ENCODE measurements at places on chromosomes 7 and 10.
A peak's percentile ranks its signal among the peaks of the same experiment; 100 is the strongest.

- no peak for DNase-seq
Observed at GRCh38 chr7:40749877-40750276, 615.1 kb downstream of the SUGCT start.

DNA sequence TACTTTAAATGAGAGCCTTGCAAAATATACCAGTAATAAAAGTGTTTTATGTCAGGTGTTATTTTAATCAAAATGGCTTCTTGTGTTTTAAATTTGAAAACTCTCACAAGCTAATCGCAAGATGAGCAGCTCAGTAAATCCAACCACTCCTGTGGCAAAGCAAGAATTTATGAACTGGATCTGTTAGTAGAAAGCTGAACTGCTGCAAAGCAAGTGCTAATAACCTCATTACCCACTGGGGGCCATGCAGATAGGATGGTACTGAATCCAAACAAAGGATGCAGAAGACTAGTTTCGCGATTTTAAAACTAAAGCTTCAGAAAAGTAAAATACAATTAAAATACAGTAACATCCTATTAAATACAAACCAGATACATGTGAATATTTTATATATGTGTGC is 468.0 kb downstream of the PARD3 start:
- DNase-seq, result no peak

DNA sequence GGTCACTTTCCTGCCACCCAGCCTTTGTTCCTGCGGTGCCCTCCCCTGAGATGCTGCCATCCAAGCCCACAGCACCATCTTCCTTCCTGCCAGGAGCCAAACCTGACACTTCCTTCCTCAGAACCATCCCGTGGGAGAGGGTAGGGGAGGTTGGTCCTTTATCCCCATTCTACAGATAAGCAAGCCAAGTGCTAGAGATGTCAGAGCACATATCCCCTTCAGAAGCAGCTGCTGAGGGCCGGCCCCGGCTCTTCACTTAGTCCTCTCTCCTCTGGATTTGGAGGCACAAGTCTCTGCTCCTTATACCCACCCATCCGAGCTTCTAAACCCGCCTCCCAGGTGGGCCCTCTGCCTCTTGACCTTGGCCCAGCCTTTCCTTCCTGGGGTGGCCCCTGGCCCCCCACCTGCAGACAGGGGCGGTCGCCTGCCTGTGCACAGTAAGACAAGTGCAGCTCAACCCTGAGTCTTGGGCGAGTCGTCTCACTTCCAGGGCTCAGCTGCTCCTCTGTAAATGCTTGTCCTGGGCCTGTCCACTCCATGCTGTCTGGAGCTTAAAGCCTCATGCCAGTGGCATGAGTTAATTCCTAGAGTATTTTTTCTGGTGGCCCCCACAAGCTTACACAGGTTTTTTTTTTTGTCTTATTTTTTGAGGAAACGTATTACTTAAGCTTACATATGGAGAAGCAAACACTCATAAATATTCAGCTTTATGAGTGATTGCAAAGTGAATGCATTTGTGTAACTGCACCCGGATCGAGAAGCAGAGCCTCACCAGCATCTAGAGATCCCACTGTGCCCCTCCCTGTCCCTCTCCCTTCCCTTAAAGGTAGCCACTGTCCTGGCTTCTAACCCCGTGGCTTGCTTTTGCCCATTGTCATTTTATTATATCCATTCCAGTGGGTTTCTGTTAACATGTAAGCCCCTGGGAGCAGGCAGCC is 125.1 kb downstream of the CDH23 start:
- DNase-seq, result no peak

DNA sequence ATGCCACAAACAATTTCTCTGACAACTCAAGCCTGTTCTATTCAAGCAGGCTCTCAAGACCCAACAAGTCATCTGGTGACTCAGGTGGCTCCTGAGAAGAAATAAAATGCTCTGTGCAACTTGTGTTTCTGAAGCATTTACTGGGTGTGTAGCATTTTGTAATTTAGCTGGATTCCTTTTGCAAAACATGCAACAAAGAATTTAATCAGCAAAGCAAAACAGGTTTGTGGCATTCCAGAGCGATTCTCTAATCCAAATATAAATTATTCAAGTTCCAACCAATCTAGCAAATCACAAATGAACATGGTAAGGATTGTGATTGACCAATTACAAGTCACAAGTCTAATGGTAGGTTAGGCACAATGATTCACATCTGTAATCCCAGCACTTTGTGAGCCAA is 39.8 kb upstream of the C10orf67 start:
- no peak for DNase-seq

- no peak for DNase-seq
Observed at GRCh38 chr7:89517815-89518214, 636.5 kb upstream of the STEAP1 start.

- peak; percentile 8 for DNase-seq
Observed at GRCh38 chr10:110790913-110791506, 80.7 kb upstream of the PDCD4 start.

- DNase-seq, result no peak
Observed at GRCh38 chr10:60123172-60123571, 216.8 kb upstream of the CCDC6 start.

DNA sequence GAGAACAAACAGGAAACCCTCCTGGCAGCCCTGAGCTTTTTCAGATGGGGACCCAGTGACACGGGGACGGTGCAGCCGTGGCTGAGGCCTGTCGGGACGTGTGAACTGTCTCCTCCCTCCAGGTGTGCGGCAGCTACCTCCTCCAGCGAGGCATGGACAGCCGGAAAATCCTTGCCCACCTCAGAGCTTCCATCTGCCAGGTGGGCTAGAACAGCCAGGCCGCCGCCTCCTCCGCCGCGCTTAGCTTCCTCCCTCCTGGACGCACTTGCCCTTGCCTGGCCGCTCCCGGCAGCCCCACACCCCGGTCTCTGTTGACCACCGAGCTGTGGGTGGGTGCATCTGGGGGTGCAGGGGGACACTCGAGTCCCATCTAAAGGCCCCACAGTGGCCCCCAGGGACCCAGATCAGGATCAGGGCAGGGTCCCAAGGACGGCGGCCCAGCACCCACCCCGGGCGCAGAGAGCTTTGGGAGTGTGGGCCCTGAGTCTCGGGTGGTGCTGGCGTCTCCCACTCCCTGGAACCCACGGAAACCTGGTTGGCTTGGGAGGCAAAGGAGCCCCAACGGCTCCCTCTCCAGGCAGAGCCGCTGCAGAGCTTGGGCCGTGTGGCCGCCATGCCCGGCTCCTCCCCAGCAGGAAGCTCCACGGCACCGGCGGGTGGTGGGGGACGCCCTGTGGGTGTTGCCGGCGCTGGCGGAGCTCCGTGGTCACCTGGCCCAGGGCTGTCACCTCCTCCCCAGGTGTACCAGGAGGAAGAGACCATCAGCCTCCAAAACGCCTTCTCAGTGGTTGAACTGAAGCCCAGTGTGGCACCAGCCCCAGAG is 32.9 kb upstream of the UTF1 start:
- no peak for DNase-seq

DNA sequence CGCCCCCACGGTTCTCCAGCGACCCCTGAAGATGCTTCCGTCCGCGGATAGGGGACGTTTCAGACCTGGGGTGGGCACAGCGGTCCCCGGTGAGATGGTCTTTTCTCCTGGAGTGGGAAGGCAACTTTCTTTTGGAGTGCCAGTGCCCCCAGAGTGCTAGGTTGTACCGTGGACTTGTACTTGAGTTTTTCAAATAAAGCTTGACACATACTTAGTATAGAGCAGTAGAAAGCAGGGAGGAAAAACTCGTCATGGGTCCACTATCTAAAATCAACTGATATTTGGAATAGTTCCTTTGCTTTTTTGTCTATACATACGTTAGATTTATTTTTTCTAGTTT is 28.4 kb downstream of the RBM20 start:
- DNase-seq, result no peak

DNA sequence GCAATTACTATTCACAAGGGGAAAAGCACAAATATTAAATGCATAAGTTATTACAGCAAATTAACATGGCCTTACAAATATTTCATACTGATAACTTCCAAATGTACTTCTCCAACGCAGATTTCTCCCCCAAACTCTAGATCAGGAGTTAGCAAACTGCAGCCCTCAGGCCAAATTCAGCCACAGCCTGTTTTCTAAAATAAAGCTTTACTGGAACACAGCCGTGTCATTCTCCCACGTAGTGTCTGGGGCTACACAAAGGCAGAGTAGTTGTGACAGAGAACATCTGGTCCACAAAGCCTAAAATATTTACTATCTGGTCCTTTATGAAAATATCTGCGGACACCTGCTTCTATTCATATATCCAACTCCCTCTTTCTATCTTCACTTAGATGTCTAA is 151.8 kb upstream of the AHR start:
- no peak for DNase-seq

DNA sequence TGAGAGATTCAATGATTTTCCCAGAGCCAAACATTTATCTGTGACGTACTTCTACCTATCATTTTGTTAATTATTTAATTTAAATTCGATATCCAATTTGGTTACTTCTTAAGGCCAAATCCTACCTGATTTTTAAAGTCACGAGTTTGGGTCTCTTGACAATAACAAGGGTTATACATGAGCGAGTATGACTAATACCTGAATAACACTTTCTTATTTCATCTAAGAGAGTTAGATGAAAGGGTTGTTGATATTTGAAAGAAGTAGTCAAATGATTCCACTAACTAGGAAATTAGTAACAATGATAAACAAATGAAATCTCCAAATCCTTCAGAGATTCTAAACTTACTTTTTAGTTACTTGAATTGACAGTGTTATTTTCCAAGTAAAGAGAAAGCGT is 1086.9 kb downstream of the XPNPEP1 start:
- DNase-seq, result no peak

GRCh38 chr7:143974459-143974858 is 19.8 kb downstream of the OR2F1 start:
- DNase-seq, result no peak

DNA sequence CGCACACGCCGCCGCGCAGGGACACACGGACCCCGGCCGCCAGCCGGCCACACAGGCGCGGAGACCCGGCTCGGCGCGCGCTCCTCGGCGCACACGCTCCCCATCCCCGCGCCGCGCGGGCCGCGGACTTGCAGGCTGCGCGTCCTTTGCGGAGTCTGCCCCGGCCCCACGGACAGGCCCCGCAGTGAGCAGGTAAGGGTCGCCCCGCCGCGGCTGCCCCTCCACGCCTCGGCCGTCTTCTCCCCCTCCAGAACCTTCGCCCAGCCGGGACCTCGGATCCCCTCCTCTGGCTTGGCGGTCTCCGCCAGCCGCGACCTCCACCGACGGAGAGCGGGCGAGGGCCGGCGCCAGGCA is 356 bp downstream of the ADCYAP1R1 start:
- no peak for DNase-seq

DNA sequence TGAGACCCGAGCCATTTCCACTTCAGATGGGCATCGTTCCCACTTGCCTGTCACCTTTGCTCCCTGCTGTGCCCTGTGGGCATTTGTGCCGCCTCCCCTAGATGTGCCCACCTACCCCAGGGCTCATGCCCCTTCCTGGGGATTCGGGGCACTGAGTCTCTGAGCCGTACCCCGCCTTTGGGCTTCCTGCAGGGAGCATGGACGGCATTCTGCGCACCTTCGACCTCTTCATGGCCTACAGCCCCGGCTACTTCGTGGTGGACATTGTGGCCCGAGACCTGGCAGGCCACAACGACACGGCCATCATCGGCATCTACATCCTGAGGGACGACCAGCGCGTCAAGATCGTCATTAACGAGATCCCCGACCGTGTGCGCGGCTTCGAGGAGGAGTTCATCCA is 36.3 kb upstream of the VSIR start:
- no peak for DNase-seq

DNA sequence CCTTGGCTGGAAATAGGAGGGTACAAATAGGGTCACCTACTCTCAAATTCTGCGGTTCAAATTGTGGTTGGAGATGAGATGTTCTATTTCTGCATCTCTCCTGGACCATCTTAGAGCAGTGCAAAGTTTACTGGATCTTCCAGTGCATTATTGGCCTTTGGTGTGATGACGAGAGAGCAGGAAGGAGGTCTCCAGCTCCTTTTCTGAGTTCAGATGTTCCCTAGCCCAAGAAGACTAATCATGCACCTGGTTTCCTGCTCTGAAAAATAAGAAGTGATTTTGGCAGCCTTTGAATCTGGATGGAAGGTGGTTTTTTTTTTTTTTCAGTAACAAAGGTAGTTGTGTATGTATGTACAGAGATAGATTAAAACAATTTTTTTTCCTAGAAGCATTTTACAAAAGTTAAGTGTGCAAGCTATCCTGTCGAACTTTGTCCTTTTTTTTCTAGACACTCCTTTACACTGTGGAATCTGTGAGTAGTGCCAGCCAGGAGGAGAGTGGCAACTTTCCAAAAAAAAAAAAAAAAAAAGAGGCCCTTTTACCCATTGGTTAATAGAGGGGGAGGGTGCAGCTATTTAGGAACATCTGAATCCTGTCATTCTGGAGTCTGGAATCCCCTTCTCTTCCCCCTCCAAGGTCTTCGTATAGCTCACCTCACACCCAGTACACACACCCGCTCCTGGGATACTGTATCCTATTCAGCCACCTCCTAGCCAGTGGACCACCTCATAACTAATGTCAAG is 26.3 kb downstream of the PAPSS2 start:
- peak; percentile 0 for DNase-seq

DNA sequence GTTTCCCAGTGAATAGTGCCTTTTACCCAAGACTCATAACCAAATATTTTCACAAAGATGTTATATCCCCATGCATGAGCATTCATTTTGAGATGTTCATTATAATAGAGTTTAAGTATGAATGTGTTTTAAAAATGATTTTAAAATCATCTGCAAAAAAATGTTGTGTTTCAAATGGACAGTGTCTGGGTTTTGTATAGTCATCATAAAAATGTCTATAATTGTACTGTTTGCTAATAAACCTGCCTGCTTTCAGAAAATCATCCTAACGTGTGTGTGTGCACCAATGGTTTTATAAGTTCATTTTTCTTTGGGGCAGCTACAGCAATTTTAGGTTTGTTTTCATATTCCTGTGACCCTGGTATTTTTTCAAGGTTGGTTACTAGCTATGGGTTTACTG is 63.2 kb downstream of the INSYN2A start:
- no peak for DNase-seq

DNA sequence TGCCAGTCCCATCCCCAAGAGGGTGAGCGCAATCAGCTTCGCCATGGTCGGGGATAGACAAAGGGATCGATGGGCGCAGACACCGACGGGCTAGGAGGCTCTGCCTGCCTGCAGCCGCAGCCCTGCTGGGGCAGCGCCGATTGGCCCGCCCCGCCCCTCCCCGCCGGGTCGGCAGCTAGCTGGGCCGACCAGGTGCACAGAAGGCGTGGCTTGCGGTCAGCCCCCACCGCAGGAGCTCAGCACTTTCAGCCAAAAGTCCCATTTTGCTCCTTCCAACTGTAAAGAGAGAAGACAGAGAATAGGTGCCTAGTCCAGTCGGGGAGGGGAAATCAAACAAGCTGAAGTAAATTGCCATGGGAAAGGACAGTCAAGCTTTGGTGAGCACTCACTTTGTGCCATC is at the start of gene PON1:
Gene PON1, minus strand, starts transcription at position 102 of the 400 bp plus-strand sequence. Its CDS starts 57 bp downstream, at position 45.
- no peak for DNase-seq

GRCh38 chr10:131275691-131276090 is 35.8 kb downstream of the TCERG1L start:
- DNase-seq, result no peak

DNA sequence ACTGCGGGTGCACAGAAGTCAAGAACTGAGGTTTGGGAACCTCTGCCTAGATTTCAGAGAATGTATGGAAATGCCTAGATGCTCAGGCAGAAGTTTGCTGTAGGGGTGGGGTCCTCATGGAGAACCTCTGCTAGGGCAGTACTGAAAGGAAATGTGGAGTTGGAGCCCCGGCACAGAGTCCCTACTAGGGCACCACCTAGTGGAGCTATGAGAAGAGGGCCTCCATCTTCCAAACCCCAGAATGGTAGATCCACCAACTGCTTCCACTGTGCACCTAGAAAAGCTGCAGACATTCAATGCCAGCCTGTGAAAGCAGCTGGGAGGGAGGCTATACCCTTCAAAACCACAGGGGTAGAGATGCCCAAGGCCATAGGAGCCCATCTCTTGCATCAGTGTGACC is 1336.0 kb upstream of the CELF2 start:
- DNase-seq, result no peak

Measured in NCI-H1694 (cell line).